ENCODE measurements at places on chromosomes 11 and 22. TPM values are rescaled to one million over a fixed set of nuclear protein-coding genes. Genes with fewer than 3 reads are reported as not detected.

APOA5 gene
- not detected for total RNA-seq

THY1 gene
- total RNA-seq, result 1.3 TPM

PHOX2A gene
- not detected for total RNA-seq

CDC42EP1 gene
- 1.1 TPM for total RNA-seq

TPBGL gene
- total RNA-seq, result 0.38 TPM

SLC5A12 gene
- total RNA-seq, result not detected

OTUB1 gene
- 86.8 TPM for total RNA-seq

HORMAD2 gene
- 0.23 TPM for total RNA-seq

APOL3 gene
- 121 TPM for total RNA-seq

NLRX1 gene
- total RNA-seq, result 21.9 TPM

PAX6 gene
- total RNA-seq, result not detected
